ENCODE measurements at places on chromosomes 13 and 19.
A peak's percentile ranks its signal among the peaks of the same experiment; 100 is the strongest.

- no peak for DNase-seq
These were observed 8.7 kb downstream of the CEACAM4 start for GRCh38 chr19:41617941-41618730.

GRCh38 chr13:27177852-27178251, 6.2 kb upstream of the USP12 start:
- no peak for DNase-seq

- DNase-seq = no peak
These were observed 19.0 kb downstream of the TSHZ3 start for GRCh38 chr19:31330237-31330636.

DNA sequence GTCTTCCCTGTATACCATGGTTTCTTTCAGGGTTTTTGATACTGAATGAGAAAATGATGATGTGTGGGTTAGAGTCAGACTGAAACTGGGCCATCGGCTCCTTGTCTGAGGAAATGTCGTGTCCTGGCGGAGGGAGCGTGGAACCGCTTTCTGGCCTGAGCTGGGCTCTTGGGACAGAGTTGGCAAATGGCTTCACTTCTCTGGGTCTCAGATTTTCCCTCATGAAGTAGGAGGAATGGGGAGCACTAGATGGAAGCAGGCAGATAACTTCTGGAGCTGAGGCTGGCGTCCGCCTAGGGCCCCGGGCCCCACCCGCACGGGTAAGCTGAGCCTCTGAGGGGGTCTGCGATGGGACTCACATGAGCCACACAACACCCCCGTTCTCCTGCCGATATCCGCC, 133.3 kb upstream of the WASF3 start:
- no peak for DNase-seq

DNA sequence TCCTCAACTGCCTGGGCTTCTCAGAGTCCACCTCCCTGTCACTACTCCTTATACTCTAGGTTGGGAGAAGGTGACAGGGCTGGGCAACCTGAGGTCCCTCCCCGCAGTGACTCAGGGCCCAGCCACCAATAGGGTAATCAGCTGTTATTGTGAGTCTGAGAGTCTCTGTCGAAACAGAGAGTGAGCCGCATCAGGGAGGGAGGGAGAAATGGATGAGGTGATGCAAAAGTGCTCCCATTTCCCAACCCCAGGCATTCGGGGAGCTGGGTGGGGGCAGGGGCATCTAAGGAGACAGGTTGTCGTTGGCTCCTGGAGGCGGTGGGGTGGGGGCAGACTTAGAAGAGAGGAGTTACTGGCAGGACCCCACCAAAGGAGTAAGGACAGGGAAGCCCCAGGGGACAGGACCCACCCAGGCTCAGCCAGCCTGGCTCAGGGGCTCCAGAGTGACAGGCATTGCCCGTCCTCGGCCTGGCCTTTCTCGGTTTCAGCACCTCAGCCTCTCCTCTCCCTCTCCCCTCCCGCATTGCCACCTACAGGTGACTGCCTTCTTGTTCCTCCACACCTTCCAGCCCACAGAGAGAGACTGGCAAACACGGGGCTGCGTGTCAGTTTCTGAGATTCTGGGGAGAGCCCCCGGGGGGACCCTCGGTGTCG, at the start of gene DMKN:
Gene DMKN, minus strand, starts transcription at position 22 of the 654 bp plus-strand sequence. CDS start 174 bp downstream, outside the sequence.
- DNase-seq = no peak

DNA sequence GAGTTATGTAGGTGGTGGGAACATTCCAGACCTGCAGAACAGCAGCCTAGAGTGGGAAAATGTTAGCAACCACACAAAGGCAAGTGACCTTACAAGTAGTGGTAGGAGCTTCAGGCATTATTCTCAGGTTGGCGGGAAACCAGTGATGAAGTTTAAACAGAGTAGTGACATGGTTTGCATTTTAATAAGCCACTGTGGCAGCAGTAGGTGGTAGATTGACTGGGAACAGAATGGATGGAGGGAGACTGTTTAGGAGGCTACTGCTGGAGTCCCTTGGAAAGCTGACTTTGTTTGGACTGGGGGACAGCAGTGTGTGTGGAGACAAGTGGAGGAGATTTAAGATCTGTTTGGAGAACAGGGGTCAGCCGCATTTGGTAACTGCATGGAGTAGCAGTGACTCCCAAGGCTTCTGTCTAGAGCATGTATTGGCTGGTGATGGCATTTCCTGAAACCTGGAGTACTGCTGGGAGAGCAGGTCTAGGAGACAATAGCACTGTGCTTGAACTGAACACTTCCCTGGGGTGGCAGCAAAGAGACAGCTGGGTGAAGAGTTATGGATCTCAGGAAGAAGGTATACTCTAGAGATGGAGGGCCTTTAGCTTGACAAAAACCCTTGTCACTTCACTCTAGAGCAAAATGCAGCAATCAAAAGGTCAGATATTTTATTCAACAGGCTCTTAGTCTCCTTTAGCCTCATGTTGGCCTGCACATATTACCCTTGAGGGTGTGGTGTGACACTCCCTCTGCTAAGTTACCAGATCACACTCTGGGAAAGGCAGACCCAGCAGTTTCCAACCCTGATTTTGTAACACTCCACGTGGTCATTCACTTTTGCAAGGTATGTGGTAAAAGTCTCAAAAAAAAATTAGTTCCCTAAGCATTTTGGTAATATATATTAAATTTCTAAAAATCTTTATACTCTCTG, 70.3 kb downstream of the DHRS12 start:
- peak; percentile 39 for DNase-seq

DNA sequence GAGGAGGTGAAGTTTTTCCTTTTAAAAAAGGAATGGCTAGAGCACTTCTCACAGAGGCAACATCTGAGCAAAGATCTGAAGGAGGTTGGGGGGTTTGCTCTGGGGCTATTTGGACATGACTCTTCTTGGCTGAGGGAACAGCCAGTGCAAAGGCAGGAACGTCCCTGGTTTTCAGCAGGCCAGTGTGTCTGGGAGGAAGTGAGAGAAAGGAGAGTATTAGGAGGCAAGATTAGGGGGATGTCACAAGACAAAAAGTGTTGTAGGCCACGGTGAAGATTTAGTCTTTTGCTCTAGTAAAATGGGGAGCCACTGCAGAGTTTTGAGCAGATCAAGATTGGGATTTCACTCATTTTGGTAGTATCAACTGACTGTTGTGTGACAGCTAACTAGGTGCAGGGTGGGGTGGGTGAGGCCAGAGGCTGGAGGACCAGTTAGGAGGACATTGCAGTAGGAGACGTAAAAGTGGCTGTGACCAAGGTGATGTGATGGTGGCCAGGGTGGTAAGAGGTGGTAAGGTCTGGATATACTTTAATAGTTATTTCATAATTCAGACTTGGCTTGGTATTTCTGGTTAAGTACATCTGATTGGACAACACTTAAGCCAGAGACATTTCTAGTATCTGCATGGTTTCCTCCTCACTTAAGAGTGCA, 40.6 kb downstream of the WDFY2 start:
- no peak for DNase-seq

DNA sequence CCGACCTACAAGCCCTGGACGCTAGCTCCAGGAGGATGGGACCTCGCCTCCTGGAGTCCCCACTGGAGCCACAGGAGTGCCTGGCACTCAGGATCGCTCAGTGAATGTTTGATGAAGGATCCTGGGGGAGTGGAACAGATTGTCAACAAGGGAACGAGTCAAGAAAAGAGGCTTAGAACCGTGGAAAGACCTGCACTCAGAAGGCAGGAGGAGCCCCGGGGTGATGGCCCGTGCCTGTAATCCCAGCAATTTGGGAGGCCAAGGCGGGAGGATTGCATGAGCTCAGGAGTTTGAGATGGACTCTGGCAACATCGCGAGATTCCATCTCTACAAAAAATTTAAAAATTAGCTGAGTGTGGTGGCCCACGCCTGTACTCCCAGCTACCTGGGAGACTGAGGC, 38.9 kb downstream of the ATP12A start:
- no peak for DNase-seq

DNA sequence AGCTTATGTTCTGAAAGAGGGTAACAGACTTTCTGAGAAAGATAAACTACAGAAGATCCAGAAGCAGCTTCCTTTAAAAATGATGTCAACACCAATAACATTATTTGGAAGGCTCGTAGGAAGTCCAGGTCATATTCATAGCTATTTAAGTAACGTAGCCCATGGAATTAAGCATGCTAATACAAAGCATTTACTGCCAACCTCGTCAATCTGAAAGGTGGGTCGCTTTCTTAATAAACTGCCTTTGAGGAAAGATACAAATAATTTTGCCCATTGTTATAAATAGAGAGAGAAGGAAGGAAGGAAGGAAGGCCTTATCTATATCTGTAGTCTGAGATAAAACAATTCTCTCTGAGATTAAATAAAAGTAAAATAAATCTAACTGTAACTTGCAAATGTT, 80.3 kb downstream of the STARD13 start:
- DNase-seq = no peak

- DNase-seq = no peak
These were observed 23.1 kb upstream of the TSHZ3 start for GRCh38 chr19:31372246-31372781.

DNA sequence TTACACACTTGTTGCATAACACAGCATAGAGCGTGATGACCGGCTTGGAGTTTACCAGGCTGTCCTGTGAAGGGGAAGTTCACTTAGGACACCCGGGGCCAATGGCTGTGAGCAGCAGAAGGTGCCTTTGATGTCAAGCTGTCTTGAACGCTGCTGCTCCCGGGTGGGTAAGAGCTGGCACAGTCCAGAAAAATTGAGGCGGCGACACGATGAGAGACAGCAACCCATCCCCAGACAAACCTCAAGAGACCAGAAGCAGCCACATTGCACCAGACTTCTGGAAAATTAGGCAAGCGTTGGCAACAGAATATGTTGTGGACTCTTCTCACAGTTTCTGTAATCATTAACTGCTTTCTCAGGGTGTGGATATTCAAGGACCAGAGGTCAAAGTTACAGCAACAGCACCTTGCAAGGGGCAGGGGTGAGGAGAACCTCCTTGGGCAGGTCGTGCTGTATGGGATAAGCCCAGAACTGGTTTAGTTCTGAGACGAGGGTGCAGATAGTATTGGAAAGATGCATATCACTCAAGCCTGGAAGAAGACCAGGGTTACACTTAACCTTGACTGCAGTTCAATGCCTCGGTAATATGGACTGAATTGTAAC, 10.1 kb downstream of the NFILZ start:
- no peak for DNase-seq

GRCh38 chr13:83876546-83876945, 5.7 kb downstream of the SLITRK1 start:
- DNase-seq = no peak

DNA sequence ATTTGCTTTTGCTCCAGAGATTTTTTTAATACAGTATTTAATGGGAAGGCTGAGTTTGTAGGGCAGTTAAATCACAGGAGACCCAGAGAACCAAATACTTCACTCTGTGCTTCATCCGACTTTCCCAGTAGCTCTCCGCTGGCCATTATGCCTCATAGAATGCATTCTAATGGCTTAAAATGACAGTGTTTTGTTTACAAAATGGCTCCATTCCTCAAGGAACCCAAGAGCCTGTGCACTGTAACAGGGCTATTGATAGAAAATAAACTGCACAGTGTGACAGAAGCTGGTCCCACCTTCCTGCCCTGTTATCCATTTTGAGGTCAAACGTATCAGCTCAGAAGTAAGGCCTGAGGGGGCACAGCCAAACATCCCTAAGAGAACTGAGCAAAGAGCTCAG, 136.5 kb downstream of the RAP2A start:
- DNase-seq = no peak

GRCh38 chr13:76231522-76232167, 595.5 kb downstream of the LMO7 start:
- no peak for DNase-seq

DNA sequence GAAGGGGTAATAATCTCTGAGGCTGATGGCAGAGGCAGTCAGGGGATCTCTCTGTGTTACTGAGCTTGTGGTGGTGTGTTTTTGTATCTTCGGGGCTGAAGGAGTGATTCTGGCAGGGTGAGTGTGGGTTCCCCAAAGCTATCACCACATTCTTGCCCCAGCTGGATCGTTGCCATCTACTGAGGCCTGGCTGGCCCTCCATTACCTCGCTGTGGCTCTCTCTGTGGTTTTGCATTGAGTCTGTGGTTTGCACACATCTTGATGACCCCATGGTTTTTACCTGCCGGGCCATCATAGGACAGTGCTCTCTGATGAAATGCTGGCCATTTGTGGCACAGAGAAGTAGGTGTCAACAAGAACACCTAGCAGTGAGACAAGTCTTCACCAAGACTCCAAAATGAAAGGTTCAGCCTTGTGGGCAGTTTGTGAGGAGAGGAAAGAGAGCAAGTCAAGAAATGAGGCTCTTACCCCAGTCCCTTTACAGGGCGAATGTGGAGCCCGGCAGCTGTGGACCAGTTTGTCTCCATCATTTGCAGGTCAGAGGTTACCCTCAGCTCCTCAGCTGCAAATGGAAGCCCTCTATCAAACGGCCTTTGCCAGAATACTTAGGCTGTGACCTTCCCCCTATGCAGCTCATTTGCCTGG, 69.0 kb upstream of the NPAS1 start:
- no peak for DNase-seq

GRCh38 chr19:13959962-13960862, 7.9 kb downstream of the DCAF15 start:
- DNase-seq = no peak

DNA sequence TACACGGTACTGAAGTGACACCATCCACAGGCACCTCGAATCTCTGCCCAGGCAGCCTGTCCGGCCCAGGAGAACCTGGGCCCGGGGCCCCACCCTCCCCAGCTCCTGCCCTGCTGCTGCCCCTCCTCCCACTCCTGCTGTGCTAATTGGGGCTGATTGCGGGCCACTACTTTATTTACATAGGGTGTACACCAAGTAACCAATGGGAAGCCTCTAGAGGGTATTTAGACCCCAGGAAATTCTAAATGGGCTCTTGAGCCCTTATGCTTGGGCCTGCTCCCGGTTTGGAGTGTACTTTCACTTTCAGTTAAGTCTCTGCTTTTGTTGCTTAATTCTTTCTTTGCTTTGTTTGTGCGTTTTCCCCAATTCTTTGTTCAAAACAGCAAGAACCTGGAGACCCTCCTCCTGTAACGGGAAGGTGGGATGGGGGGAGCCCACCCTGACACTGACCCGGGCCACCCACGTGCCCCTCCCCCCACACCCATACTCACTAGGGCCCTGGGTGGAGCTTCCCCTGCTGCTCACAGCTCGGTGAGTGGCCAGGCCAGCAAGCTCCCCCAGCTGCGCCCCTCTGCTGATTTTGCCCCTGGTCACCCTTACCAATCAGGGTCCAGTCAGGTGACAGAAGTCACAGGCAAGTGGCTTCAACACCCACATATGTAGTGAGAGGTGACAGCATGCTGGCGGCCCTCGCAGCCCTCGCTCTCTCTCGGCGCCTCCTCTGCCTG, 9.4 kb downstream of the SCGB2B2 start:
- DNase-seq = peak; percentile 23

- DNase-seq = no peak
These were observed 396.7 kb upstream of the GPC6 start for GRCh38 chr13:92829930-92830329.

DNA sequence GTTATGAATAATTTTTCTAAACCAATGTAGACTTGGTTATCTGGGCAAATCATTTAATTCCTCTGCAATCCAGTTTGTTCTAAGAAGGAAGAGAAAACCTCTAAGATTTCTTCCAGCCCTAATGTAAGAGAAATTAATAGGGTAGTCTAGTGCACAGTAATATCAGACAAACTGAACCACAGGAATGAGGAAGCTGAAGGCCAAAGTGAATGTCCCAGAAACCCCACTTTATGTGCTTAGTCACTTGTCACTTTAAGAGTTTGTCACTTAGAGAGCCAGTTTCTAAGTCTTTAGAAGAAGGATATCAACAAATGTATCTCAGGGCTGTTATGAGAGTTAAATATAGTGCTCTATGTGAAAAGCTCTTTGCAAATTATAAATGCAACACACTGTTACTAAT, 750.6 kb downstream of the DIAPH3 start:
- DNase-seq = peak; percentile 38
